ENCODE measurements at places on chromosomes 2 and 18.

DNA sequence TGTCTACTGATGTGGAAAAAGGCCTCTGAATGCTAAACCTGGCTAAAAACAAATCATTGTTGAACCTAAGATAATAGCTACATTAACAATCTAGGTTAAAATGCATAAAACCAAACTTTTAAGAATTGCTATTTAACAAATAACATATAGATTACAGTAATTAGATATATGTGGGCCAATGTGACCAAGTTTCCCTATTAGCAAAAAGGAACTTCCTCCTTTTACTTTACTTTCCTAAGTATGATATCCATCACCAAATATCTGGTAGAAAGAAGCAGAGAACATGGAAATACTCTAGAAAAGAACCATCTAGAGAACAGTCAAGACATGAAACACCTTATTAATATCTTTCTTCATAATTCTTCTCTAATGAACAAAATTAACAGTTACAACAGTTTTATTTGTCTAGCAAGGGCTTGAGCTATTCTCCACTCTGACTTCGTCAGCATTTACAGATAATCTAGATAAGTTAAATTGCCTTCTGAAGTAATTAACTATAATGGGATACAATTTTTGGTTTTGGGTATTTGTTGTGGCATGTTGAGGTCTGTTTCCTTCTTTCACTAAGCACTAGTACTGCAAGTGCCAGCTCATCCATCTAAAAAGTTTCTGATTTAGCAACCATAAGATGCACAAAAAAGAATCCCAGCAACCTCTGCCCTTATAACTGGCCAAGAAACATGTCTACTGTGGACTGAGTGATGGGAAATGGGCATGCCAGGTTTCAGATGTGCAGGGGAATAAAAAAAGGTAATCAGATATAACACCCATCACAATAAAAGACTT is 53.3 kb downstream of the MEMO1 start:
- DNase-seq: no peak

DNA sequence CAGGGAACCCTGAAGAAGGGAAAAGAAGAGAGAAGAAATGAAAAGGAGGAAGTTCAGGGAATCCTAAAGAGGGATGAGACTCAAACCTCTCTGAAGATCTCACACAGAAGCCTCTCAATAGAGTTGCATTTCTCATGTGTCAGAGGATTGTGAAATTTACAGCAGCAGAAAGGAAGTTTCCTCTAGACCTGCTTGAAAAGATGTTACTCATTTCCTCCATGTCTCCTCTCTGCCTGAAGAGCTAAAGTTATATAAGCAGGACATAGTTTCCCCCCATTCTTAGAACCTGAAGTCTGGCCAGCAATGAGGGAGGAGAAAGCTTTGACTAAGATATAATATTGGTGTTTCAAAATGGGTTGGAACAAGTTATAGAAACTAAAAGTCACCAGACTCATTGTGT is 1155.6 kb downstream of the LRP1B start:
- no peak for DNase-seq

DNA sequence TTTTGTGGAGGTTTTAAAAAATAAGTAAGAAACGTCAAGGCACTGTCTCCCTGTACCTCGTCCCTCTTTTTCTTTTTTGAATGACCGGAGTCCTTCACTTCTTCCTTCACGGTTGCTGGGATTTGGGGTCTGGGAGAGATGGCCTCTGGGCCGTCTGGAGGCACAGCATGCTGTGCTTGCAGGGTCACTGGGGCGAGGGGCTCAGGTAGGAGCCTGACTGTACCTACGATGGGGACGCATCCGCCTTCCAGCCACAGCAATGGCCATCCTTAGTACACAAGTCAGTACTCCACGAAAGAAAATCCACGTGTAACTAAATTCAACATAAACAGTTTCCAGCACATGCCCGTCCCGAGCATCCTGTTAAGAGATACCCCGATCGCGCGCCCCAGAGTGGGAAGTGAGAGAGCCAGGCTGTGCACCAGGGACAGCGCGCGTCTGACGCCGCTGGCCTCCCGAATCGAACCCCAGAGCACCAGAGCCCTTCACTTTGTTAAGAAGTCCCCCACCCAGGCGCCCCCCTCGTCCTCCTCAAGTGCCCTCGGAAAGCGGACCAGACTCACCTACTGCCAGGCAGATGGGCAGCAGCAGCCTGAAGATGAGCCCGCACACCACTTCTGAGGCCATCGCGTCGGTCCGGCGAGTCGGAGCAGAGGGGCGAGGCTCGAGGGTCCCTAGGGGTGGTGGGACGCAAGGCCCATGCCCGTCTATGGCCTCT is 1.2 kb downstream of the PIEZO2 start:
- no peak for DNase-seq

DNA sequence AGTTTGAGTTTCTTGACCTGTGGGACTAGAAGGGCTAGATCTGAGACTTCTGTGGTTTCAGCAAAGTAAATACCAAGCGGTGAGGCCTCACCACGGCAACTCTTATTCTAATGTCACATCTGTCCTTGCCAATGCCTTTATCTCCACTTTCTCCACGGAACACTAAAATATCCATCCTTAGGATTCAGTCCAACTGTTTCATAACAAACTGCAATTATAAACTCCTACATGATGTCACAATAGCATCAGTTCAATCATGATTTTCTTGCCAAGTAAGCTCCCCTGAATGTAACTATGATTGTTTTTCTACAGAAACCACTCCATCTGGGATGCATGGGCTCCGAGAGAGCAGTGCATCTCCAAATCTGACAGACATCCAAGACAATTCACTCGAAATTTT is 79.6 kb downstream of the LRATD1 start:
- DNase-seq: no peak

DNA sequence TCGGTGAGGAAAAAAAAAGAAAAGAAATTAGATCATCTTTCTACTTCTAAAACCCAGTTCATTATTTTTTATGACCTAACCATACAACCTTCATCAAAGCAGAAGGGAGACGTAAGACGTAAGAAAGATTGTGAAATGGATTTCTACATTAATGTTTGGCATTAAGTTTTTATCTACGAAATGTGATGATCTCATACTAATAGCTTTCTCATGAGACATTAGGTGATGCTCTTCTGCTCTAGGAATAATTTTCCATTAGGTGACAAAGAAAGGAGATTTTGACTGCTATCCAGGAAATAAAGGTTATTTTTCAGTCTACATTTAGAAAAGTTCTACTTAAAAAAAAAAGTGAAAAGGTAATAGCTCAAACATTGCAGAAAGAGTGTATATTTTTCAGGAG is 748.6 kb downstream of the ERBB4 start:
- DNase-seq: no peak

GRCh38 chr2:227846831-227847230 is 24.6 kb upstream of the DAW1 start:
- DNase-seq: no peak

DNA sequence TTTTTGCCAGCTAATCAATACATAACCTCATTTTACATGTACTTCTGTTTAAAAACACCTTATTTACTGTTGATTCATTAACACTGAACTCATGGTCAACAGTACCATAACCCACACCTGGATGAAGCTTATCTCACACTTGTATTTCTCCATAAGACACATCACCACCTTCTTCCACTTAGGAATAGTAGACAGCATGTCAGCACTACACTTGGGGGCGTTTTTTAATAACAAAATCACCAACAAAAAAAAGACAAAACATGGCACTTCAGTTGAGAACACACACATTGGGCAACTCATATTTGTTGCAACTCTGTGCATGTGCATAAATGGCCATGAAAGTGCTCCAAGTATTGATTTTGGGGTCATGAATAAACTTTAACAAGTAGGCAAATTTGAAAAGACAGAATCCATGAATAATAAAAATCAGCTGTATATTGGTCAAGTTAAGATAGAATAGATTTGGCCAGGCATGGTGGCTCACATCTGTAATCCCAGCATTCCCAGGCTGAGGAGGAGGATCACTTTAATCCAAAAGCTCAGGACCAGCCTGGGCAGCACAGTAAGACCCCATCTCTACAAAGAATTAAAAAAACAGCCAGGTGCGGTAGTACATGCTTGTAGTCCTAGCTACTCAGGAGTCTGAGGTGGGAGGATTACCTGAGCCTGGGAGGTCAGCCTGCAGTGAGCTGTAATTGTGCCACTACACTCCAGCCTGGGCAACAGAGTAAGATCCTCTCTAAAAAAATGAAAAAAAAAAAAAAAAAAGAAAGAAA is 84.4 kb upstream of the SRD5A2 start:
- DNase-seq: no peak

GRCh38 chr2:236636714-236637470 is 67.3 kb downstream of the ACKR3 start:
- no peak for DNase-seq

GRCh38 chr2:68879296-68879695 is 8.1 kb upstream of the BMP10 start:
- DNase-seq: no peak

DNA sequence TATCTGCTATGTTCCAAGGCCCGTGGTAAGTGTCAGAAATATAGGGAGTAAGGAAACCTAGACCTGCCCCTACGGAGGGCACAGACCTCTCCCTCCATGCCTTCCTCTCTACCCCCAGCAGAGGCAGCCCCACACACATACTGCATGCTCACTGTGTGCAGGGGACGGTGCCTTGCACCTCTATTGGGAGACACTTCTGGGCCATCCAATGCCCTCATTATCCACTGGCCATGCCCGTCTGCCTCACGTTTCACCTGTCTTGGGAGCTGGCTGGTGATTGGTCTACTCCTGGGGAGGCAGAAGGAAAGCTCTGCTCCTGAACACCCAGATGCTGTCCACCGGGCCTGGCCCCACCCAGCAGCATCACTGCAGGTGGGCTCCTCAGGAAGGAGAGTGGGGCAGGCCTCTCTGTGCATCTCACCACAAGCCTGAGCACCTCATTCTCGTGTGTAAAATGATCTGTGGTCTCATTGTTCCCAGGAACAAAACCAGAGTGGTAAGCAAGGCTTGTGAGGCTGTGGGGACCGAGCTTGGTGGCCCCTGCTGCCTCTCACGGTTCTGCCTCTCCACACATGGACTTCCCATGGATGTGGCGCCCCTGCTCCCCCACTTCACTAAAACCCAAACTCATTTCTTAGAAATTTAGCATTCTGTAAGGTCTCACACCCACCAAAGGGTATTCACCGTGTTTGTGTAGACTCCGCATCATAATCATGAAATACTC is 312.5 kb upstream of the HS6ST1 start:
- DNase-seq: no peak

- DNase-seq: no peak
Measured at GRCh38 chr2:69695850-69696216, 46.1 kb upstream of the ANXA4 start.

- no peak for DNase-seq
Measured at GRCh38 chr2:182248362-182248761, 178.5 kb downstream of the PDE1A start.

GRCh38 chr2:13652531-13653313 is 936.0 kb downstream of the TRIB2 start:
- DNase-seq: no peak

DNA sequence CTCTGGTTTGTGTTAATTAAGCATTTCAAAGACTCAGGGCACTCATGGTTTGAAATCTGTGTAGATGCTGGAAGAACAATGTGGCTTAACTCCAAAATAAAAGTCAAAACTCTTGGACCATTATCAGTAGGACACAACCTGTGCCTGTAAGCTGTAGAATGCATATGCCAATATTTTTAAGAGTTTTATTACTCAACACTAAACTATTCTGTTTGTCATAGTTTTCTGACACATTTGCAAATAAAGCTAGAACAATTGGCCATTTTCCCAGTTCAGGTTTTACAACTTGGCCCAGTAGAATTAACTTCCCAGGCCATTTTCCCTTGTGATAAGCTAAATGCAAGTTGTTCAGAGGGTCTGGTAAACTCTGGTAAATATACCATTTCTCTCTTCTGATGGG is 713.1 kb downstream of the CBLN2 start:
- DNase-seq: no peak

- DNase-seq: no peak
Measured at GRCh38 chr18:24868760-24869237, 408.4 kb downstream of the HRH4 start.

DNA sequence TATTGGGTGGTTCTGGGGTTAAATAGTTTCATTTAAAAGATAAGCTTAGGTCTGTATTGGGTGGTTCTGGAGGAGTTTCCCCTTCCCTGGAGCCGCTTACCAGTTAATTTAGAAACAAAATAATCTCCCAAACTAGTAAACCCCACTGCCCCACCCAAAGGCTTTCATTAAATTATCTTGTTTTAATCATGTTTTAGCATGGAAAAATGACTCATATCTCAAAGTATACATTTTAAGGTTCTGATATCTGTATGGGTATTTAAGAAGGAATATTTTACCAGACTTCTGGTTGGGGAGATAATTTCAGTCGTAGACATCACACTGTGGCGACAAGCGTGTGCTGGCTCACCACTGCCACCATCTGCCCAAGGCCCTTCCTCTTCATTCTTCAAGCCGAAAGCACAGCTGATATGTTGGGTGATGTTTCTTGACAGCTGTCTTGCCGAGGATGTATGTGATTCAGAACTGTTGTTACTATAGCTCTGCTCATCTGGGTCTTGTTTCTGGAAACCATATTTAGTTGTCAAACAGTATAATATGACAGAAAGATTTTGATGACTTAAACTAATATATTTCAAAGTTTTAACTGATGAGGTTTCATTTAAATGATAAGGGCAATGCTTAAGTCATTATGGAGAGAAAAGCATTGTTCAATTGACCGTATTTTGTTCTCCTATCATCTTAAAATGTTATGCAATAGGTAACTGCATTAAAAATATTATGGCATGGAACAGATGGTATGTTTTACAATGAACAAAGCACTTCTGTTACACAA is 5.1 kb downstream of the FIGLA start:
- no peak for DNase-seq

DNA sequence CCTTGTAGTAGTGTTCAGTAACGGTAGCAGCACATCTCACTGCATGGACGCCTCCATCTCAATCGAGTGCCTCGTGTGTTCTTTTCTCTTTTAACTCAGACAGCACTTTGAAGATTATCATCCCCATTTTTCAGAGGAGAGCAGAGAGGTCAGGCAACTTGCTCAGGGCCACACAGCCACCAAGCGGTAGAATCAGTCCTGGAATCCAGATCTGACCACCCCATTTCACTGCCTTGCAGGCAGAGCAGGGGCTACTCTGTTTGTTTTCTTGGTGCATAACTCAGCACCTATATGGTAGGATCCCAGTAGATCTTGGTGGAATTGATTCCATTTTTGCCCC is 129.5 kb downstream of the SMAD7 start:
- DNase-seq: no peak

DNA sequence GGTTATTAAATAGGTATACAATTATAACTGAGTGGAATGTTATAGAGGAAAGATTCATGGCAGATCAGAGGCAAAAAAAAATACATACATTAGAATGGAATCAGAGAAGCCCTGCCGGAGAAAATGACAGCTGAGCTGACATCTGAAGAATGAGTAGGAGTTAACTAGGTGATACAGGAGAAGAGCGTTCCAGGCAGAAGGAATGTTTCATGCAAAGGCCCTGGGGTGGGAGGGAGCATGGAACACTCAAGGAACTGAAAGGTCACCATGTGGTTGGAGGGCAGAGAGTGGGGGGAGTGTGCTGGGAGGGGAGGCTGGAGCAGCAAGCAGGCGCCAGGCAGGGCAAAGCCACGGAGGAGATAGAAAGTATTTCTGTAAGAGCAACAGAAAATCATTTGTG is 31.6 kb upstream of the CDK5R2 start:
- DNase-seq: no peak

DNA sequence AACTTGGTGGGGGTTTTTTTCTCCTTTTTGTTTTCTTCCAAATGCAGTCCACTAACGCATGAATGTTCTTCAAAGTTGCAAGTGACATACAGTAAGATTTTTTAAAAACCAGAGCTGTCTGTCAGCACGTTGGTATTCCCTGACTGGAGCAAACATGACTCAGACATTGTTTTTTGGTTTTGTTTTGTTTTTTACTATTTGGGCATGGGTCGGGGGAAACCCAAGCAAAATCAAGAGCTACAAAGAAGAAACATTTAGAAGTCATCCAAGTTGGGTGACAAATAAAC is 726 bp upstream of the CCDC88A start:
- DNase-seq: no peak
